ENCODE measurements at places on chromosomes 12 and 14.

DNA sequence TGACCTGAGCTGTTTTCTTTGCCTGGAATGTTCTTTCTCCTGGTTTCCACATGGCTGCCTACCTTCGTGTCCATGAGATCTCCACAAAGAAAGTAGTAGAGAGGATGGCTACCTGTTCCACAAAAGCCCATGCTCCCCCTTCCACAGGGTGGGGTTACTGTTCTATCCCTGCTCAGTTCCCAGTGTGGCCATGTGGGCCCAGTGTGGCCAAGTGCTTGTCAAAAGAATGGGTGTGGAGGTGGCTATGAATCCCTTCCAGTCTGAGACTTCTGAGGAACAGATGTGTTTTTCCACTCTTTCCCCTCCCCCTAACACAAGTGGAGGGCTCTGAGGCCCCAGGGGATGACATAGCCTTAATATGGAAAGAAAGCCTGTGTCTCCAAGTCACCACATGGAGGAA, 26.2 kb upstream of the HSP90B1 start:
- no peak for DNase-seq

DNA sequence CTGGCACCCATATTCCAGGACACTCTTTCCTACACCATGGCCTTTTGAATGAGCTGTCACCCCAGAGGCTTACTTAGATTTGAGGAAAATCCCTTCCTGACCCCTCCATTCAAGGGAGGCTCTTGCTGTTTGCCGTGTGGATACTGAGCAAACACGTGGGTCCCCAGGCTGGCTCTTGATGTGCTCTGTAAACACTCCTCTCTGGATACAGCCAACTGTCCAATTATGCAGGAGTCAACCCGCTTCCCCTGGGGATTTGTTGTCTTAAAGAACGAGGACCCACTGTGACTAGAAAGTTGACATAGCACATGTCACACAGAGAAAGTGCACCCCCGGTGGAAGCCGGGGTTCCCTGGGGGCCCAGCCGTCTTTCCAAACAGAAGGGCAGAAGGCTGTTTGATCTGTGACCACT, 75.8 kb upstream of the CEP83 start:
- DNase-seq = no peak

DNA sequence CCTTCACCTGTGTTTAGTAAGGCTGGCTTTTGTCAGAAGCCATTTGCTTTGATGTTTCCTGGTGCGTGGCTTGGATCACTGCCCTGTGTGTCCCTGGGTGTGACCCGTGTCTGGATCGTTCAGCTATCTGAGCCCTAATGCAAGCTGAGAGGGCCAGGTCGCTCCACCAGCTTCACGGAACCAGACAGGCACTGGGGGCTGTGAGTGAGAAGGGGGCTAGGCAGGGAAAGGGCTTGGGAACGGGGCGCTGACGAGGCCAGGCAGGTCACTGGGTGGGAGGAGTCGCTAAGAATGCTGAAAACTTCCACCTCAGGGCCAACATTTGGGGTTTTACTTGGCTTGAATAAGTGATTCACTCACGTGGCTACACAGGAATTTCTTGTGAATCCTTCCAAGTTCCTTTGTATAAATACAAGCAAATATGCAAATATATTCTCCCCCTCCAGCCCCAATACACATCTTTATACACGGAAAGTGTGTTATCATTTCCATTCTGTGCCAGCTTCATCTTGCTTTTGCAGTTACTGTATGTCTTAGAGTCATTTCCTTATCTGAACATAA, 24.2 kb upstream of the MMP17 start:
- DNase-seq = no peak

- DNase-seq = no peak
Measured at GRCh38 chr12:40192704-40193255, 32.0 kb upstream of the LRRK2 start.

- DNase-seq = no peak
Measured at GRCh38 chr14:49886523-49886922, 6.4 kb upstream of the ARF6 start.

DNA sequence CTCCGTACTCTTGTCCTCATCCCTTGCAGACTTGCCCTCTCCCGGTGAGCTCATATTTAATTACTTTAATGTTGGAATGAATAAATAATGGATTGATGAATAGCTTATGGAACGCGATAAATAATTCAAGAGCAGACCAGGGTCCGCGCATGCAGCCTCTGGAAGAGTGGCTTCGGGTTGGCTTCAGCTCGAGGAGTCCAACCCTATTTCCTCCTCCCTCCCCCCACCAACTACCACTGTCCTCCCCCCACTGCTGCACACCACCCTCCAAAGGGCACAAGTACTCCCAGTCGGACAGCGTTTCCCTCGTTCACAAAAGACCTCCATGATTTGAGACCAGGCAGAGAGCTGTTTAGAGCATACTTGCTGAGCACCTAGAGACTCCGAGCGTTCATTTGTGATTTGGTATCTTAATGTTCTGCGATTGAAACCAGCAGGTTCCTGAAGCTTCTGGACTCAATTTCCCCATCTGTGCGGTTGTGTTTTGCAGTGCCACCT, 647 bp upstream of the SIX1 start:
- DNase-seq = no peak

DNA sequence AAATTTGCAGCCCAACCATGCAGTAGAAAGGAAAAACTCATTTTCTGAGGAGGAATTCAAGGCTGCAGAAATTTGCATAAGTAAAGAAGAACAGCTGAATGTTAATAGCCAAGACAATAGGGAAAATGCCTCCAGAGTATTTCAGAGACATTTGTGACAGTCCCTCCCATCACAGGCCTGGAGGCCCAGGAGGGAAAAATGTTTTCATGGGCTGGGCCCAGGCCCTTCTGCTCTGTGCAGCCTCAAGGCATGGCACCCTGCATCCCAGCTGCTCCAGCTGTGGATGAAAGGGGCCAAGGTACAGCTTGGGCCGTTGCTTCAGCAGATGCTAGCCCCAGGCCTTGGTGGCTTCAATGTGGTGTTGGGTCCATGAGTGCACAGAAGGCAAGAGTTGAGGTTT, 62.3 kb downstream of the ATXN7L3B start:
- no peak for DNase-seq

DNA sequence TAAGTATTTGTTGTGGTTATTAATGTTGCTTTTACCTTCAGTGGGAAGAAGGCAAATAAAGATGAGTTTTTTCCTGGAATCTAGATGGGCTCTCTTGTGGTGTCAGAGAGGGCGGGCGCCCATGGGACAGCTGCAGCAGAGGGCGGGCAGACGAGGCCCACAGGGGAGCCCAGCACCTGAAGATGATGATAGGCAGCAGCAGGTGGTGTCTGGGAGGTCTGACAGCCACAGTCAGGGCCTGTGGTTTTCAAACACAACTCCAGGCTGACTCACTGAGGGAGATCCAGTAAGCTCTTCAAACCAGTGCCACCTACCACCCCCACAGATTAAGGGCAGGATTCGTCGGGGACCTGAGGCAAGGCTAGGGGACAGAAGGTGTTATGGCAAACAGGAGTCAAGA, 42.8 kb downstream of the NKX2-1 start:
- no peak for DNase-seq
